ENCODE measurements at places on chromosomes 11 and 22.

GRCh38 chr11:21640491-21640890 lies 552.4 kb upstream of the ANO5 start:
- no peak for DNase-seq

- DNase-seq, result no peak
These were observed 2.0 kb downstream of the HSCB start for GRCh38 chr22:28743852-28744251.

- no peak for DNase-seq
These were observed 644.1 kb downstream of the OPCML start for GRCh38 chr11:132888226-132888625.

GRCh38 chr11:122632181-122632824 lies 23.2 kb upstream of the UBASH3B start:
- DNase-seq, result no peak

DNA sequence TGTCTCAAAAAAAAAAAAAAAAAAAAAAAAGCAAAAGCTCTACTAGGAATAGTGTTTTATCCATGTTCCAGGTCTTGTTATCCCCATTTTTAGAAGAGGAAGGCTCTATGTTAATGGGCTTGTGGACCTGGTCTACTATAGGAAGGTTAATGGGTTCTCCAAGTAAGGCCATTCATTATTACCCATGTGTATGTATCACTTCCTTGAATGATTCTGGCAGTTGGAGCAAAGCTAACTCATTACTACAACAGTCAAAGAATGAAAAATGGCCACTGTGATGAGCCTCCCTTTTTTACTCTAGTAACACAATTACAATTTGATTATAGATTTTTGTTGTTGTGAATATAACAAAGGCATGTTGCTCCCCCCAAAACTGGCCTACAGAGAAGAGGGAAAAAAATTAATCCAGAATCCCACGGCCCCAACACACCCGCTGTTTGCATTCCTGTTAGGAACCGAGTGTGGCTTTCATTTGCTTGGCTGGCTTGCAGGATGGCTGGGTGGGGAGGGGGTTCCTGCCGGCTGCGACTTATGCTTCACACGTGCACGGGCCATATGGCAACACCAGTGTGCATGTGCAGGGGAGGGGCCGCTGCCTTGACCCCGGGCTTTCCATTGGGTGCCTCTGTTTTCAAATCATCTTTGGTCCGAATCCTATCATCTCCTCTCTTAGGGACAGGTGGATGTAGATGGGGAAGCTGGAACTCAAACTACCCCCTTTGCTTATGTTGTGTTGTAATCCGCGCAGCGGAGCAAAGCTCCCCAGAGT lies 148.8 kb downstream of the HIPK3 start:
- DNase-seq, result no peak

DNA sequence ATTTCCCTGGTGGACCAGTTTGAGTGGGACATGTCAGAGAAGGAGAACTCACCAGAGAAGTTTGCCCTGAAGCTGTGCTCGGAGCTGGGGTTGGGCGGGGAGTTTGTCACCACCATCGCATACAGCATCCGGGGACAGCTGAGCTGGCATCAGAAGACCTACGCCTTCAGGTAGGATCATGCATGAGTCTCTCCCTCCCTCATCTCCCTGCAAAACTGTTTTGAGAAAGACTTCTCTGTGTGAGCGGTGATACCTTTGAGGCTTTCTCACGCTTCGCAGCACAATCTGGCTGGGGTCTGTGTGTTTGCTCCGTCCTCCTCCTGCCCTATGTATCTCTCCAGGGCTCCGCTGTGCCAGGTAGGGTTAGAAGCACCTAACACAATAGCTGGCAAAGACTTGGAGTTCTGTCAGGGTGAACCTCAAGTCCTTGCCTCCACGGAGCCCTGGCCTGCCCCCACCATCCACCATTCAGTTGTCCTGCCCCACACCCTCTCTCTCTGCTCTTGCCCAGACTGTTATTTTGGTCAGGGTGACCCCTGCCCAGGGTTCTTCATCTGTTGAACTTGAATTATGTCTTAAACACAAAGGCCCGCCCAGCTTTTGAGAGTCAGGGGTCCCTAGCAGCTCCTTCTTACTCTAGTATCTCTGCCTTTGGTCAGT lies 13.4 kb downstream of the DERL3 start:
- DNase-seq, result peak; percentile 31

DNA sequence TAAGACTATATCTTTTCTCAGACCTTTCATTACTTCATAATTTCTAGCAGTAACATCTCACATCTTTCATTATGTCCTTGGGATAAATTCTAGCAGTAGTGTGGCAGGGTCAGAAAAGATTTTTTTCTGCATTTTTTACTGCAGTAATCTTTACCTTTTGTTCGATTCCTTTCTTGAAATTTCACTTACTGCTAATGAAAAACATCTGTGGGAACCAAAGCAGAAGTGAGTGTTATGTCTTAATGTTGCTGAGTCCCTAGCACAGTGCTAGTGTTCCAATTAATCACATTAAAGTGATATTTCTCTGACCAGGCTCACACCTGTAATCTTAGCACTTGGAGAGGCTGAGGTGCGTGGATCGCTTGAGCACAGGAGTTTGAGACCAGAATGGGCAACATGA lies 123.6 kb downstream of the EHF start:
- DNase-seq, result no peak

DNA sequence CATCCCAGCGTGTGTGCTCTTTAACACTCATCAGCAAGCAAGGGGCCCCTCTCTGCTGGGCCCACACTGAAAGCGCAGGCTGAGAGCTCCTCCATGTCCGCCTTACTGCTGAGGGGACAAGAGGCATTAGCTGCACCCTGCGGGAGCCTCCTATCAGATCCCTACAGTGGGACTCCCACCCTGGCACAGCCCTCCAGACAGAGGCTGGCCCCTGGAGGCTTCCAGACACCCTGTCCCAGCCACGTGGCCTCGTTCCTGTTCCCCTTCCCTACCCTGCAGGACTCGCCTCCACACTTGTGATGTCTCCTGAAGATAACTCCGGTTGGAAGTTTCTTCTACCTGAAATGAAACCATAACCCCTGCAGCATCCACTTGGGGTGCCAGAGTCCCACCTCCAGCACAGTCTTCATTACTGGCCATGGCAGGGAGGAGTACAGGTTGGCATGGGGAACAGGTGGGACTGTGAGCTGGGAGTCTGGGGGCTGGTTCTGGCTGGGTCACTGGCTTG lies 5.0 kb upstream of the SH3BP1 start:
- no peak for DNase-seq
